Stimulated activated CD4-positive, alpha-beta T cell treated with anti-CD3 and anti-CD28 coated beads, TNF-alpha, amount 100 ng/mL, for 1 hour (primary cell): ENCODE measurements at places on chromosomes 4 and X.
A peak's percentile ranks its signal among the peaks of the same experiment; 100 is the strongest.

- DNase-seq, result no peak
Observed at GRCh38 chr4:82381661-82382296, 8.0 kb upstream of the HNRNPD start.

- peak; percentile 9 for DNase-seq
Observed at GRCh38 chrX:78321809-78322208, 5.6 kb downstream of the CYSLTR1 start.

GRCh38 chrX:88982933-88983332 lies 235.9 kb downstream of the CPXCR1 start:
- no peak for DNase-seq

DNA sequence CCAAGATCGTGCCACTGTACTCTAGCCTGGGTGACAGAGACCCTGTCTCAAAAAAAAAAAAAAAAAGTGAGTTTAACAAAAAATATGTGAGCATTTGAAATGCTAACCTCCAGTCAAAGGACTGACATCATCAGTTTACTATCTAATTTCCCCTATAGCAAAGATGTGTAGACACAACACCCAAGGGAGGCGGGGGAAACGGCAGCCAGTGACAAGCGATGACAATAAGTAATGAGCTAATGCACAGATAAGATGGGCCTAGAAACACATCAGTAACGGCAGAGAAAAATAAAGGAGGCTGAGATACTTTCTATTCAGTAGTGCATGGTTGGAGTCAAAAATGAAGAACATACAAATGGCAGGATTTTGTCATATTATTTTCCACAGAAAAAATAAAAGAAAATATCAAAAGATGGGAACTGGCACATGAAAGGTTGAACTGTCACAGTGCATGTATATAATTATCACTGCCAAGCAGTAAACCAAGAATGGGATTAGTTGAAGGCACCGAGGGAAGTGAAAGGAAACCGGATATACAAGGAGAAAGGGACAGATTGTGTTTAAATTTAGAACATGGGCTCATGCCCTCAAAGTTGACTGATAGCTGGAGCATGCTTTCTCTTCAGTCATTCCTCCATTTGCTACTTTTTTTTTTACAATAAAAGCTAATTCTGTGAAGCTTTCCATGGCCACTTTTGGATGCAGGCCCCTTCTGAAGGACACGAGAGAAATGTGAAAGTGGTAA lies 41.8 kb downstream of the IGFBP7 start:
- no peak for DNase-seq

DNA sequence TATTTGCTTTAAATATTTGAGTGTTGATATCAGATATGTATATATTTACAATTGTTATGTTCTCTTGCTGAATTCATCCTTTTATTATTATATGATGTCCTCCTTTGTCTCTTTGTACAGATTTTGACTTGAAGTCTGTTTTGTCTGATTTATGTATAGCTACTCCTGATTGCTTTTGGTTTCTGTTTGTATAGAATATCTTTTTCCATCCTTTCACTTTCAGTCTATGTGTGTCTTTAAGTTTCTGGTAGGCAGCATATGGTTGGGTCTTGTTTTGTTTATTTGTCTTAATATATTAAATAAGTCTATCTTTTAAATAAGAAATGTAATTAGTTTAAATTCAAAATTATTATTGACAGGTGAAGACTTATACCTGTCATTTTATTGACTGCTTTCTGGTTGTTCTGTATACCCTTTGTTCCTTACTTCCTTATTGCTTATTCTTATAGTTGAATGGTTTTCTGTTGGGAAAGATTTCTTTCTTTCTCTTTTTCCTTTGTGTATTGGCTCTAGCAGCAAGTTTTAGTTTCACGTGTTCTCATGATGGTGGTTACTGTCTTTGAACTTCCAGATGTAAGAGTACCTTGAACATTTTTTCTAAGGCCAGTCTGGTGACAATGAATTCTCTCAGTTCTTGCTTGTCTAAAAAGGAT lies 31.1 kb downstream of the RAB28 start:
- DNase-seq, result no peak
